ENCODE measurements at places on chromosomes 4 and X.

DNA sequence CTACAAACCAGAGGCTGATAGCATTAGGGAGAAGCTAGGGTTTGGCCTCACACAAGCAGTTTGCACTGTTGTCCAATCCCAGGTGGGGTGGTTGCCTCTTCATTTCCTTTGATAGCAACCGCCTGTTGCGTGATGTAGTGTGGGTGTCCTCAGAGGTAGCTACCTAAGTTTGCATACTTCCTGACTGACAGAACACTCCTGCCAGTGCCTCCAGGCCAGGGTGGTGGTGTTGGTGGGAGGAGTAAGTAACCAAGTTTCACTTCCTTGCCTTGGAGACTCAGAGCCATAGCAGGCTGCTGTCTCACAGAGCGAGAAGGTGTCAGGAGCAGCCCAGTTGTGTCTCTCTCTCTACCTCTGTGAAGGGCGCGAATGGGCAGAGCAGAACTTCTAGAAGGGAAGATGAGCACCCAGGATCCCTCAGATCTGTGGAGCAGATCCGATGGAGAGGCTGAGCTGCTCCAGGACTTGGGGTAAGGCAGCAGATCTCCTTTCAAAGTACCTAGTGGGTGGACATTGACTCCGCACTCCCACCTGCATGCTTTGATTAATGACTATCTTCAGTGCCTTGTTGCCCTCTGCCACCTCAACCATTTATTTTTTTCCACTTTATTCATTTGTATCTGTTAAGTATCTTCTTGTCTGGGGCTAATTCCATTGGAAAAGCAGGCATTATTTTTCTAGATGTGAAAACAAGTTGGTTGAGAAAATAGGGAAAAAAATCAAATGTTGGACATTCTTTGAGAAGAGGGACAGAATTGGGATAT, at the start of gene DAPP1:
Gene DAPP1 (plus strand): TSS at position 283 of the 764 bp plus-strand sequence. CDS start 87 bp downstream, at position 370.
- peak; percentile 87 for DNase-seq

DNA sequence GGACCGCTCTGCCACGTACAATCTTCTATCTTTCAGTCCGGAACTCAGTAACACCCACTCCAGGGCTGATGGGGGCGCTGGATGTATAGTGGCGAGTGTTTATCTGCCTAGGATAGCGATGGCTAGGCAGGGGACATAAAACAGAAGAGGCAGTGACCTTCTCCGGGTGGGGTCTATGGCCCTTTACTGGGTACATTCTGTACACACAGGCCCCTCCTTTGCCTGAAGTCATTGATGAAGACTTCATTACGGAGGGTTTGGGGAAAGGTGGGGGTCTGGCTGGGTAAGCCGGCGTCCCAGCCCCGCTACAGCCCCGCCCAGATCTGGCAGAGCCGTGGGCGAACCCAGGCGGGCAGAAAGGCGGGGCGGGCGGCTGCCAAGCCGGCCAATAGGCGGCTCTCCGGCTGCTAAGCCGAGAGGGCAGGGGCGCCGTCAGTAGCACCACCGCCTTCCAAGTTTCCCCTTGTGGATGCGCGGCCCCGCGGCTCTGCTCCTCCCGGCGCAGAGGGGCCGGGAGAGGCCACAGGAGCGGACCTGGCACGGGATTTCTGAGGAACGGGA, at the start of gene CHST7:
Gene CHST7 (plus strand): TSS at position 435 of the 561 bp plus-strand sequence. CDS start 167 bp downstream, outside the sequence.
- peak; percentile 46 for DNase-seq

DNA sequence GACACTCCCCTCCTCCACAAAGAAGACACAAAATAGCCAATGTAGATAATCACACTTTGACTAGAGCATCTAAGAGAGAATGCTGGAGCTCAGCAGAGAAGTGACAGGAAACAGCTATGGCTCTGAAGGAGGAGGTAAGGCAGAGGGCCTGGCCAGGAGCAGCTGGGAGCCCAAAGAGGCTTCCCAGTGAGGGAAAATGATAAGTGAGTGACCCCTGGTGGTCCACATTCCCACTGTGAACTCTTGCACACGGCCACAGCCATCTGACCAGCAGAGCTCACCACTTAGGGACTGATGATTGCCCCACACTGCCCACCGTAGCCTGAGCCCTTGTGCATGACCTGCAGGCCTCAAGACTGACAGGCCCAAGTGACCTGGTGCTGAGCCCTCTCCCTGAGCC, 162.7 kb upstream of the GALNTL6 start:
- DNase-seq: no peak

DNA sequence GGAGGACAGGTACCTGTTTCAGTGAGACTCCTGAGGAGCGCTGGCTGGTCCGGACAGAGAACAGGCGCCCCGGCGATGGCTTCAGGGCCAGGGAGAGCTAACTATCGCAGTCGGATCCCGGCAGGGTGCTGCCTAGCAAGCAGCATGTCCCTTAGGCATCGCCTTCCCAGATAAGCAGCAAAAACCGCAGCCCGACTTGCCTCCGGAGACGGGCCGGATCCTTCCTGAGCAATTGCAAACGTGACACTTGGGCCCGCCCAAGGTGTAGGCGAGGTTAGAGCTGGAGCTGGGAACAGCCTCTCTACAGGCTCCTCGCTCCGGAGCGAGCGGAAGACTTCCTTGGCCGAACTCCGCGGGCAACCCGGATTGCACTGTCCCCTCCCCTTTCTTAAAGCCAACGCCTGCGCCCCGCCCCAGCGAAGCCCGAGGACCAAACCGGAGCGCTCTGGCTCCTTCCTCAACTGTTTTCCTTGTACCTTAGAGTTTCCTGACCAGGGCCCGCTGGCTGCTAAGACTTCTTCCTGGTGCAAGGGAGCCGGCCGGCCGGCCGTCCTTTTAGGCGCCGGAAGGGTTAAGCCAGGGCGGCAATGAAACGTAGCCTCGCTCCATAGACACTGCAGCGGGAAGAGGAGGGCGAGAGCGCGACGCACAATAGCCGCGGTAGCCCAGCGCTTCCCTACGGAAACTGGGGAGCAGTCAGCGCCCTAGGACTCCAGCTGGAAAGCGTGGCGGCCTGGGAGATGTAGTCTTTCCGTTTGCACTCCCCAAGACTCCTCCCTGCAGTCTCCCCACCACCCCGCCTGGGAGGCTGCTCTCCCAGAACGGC, at the start of gene OPHN1:
Gene OPHN1 (minus strand): TSS at position 341 of the 826 bp plus-strand sequence. CDS start 475 bp downstream, outside the sequence.
- peak; percentile 10 for DNase-seq

GRCh38 chrX:13128104-13128503, 83.7 kb upstream of the FAM9C start:
- DNase-seq: no peak

- no peak for DNase-seq
Measured at GRCh38 chr4:76017056-76017686, 6.1 kb downstream of the CXCL10 start.

GRCh38 chr4:166458756-166459155, 585.7 kb downstream of the TLL1 start:
- no peak for DNase-seq
